ENCODE measurements at places on chromosomes 2 and 18.

GRCh38 chr18:57791911-57792310 is 11.2 kb downstream of the ATP8B1 start:
- no peak for DNase-seq

GRCh38 chr2:148447877-148448276 is 196.7 kb upstream of the EPC2 start:
- DNase-seq = no peak

DNA sequence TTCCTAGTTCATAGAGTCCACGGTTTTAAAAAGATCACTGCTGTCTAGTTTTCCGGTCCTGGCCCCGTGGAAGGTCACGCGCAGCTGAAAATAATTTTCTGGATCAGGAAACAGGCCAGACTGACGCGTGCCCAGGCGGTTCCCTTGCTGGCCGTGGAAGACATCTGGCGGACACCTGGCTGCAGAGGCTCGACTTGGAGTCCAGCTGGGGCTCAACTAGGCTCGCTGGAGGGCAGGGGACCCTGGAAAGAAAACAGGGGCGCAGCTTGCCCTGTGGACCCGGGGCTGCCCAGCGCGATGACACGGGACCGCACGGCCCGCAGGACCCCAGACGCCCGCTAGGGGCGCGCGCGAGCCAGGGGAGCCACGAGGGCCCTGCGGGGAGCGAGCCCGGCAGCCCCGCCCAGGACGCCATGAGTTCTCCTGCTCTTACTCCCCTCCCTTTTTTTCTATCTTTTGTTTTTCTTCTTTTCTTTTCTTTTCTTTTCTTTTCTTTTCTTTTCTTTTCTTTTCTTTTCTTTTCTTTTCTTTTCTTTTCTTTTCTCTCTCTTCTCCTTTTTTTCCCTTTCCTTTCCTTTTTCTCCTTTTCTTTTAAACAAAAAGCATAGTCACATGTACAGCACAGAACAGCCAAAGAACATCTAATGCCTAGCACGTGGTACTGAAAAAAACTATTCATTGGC is 43.2 kb upstream of the UBE2F start:
- DNase-seq = peak; percentile 99

GRCh38 chr18:57519668-57520424 is 66.7 kb downstream of the FECH start:
- no peak for DNase-seq

DNA sequence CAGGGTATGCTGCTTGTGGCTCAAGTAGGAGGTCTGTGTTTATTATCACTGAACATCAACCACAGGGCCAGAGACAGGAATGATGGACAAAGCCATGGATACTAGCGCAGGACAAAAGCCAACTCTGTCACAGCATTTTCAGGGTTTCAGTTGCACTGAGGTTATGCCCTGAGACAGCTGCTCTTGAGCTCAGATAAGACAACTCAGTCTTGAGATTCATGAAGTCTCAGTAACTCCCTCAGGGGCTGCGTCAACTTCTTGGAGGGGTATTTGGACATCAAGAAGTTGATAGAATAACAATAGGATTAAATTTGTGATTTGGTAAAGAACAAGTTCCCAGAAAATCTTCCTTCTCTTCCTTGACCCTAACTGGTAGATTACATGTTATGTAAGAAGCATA is 287.0 kb upstream of the SLC14A2 start:
- no peak for DNase-seq

DNA sequence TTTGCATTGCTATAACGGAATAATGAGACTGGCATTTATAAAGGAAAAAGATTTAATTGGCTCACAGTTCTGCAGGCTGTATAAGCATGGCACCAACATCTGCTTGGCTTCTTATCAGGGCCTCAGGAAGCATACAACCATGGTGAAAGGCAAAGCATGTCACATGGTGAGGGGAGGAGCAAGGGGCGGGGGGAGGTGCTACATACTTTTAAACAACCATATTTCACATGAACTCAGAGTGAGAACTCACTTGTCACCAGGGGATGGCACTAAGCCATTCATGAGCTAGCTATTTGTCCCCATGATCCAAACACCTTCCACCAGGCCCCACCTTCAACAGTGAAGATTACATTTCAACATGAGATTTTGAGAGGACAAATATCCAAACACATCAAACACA is 188.7 kb downstream of the MBD5 start:
- no peak for DNase-seq

DNA sequence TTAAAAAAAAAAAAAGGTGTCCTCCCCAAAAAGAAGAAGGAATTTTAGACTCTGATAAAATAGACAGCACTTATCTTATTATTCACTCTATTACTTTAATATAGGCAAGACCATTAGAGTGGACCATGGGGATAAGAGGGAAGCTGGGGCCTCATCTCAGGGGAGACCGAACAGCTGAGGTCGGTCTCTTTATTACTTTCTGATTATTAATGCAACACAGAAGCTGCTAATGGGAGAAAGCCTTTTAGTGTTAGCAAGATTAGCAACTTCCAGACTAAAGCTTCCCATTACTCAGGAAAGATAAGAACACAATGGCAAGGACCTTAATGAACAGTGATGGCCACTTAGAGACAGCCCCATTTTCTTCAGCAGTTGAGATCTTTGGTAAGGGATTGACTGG is 135.5 kb downstream of the TMEFF2 start:
- DNase-seq = no peak

DNA sequence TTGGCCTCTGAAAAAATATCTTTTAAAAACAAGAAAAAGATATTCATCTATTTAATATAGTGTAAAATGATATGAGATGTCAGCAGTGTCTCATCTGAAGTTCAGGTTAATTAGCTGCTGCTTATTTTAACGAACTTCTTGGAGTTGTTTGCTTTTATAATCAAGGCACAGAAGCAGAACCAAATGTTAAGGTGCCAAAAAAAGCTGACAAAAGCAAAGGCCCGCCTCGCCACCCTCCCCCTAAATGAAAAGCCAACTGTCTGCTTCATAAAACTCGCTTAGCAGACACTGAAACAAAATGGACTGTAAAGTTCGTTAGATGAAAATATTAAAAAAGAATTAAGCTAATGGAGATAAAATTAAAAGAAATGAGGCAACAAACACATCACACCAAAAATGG is 562.6 kb downstream of the ZEB2 start:
- no peak for DNase-seq

DNA sequence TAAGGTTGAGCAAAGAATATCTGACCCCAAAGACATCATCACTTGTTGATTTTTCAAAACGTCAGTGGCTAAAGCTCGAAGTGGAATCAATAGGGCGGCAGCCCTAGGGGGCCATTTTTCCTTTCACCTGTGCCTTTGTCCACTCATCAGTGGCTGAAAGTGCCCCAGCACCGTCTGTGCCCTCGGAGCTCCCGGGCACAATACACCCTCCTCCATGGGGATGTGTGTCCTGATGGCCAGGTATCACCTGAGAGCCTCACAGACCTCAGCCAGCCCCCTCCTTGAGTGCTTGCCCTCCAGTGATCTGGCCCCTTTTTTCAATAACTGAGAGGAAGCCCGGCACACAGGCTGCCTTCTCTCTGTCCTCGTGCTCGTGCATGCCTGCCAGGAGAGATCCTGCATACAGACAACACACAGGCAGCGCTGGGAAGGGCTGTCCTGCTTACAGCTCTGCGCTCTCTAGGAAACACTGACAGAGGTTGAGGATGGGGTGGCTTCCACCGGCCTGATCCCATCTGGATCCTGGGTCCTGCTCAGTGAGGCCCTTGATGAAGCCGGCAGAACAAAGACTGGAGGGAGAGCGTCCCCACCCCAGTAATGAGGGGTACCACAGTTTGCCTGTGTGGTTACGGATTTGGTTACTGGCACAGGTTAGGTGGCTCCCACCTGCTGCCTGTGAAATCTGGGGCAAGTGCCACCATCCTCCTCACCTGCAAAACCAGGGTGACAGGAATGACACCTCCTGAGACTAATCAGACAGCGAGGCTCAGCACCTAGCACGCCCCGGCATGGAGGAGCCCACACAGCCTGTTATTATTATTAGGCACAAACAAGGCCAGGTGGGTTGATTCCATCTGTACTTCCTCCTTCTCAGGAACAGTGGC is 197.5 kb upstream of the RAB6C start:
- no peak for DNase-seq

Measured in iPS-NIHi11 (cell line).